ENCODE measurements at places on chromosomes 16 and 17.
A peak's percentile ranks its signal among the peaks of the same experiment; 100 is the strongest.

GRCh38 chr17:82217120-82217529, 4.5 kb upstream of the CCDC57 start:
- DNase-seq: no peak

- no peak for DNase-seq
Measured at GRCh38 chr17:27634026-27634335, 3.0 kb downstream of the LGALS9 start.

GRCh38 chr16:50683689-50684374, 2.7 kb upstream of the SNX20 start:
- DNase-seq: no peak

- DNase-seq: no peak
Measured at GRCh38 chr16:74936902-74937560, 47.9 kb downstream of the WDR59 start.

DNA sequence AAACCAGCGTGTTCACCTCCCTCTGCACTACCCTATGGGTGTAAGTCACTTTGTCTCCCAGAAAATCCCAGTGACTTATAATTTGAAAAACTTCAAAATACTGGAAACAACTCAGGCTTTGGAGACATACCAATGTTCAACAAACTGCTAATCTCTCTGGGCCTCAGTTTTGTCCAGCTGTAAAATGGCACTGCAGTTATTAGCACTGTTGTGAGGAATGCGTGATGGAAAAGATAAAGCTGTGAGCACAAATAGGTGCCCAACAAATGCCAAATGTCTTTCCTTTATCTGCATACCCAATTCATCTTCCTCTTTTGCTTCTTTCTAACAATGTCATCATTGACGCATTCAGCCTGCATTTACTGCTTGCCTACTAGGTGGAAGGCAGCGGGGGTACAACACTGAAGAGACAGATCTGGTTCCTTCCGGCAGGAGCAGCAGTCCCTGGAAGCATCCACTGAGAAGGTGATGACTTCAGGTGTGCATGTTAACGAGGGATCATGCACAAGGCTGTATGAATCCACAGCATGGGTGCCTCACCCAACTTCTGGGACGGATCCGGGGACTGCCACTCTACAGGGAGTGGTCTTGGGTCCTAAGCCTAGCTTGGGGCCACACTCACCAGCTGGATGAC, 63.4 kb downstream of the CYTH1 start:
- DNase-seq: no peak

DNA sequence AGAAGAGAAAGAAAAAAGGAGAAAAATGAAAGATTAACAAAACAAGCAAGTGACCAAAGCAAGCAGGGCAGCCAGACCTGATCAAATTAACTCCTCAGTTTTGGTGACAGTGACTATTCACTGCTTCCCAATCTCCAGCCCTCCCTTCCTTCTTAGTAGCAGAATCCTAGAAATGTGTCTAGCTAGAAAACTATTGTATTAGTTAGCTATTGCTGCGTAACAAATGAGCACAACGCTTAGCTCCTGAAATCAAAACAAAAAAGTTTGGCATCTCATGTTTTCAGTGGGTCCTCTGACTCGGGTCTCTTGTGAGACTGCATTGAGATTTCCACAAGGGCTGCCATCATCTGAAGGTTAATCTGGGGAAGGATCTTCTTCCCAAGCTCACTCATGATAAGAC, 213.9 kb downstream of the PARN start:
- no peak for DNase-seq

DNA sequence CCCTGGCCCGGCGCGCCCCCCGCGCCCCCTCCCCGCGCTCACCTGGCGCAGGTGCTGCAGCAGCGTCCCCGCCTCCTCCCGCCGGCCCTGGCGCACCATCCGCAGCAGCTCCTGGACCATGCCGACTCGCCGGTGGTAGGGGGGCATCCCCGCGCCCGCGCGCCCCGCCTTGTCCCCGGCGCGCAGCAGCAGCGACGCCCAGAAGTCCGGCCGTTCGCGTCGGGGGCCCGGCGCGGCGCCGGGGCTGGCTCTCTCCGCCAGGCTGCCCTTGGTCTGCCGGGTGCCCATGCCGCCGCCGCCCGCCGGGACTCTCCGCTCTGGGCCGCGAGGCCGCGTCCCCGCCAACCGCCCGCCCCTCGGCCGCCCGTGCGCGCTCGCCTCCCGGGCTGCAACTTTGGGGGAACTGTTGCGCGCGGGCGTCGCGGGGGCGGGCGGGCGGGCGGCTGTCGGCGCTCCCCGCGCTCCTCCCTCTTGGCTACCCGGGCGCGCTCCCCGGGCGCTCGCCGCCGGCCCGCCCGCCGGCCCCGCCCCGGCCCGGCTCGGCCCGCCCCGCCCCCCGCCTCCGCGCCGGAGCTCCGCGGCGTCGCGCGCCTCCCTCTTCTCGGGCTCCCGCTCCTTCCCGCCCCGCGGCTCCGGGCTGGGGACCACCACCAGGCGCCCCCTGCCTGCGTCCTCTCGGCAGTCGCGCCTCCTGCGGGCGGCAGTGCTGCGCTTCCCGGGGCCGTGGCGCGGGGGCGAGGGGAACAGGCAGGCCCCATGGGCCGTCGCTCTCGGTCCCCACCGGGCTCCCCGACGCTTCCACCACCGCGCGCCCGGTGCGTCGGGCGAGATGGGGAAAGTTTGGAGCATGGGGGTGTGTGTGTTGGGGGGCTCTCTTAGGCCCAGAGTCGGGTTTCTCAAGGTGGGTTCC, at the start of gene LRRC75A:
Gene LRRC75A (minus strand): TSS at position 491 of the 910 bp plus-strand sequence. CDS start 203 bp downstream, at position 288.
- DNase-seq: peak; percentile 76

- no peak for DNase-seq
Measured at GRCh38 chr16:65681406-65681805, 559.5 kb upstream of the CDH11 start.

DNA sequence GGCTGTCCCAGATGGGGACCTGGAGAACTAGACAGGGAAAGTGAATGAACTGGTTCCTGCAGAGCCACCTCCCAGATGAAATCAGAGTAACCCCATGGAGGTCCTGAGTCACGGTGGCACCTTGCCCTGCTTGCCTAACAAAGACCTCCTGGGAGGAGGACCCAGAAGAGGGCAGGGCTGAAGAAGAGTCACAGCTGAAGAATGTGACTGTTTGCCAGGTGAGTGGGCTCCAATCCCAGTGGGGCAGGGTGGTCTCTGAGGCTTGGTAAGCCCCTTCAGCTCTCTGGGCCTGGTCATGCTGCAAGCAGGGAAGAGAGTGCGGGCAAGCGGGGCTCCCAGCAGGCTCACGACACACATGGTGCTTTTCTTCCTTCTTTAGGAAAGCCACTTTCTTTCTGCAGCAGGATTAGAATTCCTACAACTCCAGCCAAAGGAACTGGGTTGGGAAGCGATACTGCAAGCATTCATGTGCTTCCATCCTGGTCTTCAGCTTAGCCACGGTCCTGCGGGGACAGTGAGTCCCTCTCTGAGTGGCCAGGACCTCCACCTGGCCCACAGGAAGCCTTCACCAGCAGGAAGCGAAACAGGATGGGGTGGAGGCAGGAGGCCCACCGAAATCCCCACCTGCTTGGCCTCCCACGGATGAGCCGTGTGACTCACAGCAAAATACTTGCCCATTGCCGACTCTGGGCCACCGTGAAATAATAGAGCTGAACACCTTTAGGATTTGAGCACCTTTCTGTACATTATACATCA, 4.3 kb downstream of the C16orf74 start:
- no peak for DNase-seq

DNA sequence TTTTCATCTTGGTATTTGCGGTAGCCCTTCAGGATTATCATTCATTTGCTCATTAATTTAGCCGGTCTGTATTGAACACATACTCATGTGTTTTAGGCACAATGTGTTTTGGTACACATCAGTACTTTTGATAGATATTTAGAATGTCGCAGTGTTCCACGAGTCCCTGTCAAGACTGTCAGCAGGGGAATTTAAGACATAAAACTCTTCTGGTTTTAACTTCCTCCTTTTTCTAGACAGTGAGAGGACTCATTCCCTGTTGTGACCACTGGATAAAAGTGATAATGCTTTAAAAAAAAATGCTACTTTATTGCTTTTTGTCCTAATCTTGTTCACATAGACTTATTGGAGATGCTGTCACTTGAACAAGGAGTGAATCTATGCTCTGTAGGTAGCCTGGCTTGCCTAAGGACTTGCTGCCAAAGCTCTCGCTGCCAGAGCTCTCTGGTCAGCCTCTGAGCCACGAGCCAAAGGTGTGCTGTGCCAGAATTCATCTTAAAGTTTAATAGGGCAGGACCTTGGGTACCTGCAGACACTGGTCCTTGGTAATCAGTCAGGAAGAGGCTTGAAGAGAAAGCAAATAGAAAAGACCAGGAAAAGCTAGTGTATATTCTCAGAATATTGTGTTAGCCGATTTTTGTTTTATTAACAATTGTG, 5.4 kb downstream of the DCAF7 start:
- no peak for DNase-seq
